ENCODE measurements at places on chromosomes 3 and 15.
A peak's percentile ranks its signal among the peaks of the same experiment; 100 is the strongest.

DNA sequence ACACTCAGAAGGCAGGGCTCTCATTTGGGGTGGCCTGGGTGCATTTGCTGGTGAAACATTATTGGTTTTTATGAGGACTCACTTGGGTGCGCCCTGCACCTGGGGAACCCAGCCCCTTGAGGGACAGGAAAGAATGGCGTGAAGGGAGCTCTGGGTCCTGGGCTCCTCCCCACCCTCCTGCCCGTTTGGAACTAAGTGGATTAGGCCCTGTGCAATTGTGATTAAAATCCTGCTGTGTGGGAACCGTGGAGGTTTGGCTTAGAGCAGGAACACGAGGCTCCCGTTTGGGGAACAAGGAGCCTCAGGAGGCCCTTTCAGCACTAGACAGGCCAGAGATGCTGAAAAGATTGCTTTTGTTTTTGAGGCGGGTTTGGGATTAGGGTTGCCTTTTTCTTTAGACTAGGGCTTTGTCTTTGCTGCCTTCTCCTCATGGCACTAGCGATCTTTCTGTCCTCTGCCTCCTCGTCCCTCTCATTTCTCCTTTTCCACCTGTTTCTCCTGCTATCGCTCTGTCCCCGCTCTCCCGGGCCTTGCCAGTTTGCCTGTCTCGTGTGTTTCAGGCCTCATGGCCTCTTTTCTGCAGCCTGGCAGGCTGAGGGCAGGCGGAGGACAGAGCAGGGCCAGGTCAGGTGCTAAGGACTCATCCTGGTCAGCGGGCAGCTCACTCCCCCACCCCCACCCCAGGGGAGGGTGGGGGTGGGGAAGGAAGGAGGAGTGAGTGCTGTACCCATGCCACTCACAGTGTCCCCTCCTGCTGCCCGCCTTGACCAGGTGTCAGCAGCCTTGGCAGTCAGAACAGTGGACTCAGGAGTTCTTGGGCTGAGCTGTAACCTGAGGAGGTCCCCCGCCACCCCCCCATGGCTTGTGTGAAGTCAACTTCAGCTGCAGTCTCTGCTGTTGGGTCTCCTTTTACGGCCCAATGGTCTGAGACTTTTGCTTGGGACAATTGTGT lies 8.6 kb downstream of the MAPKAPK3 start:
- no peak for DNase-seq

- DNase-seq = no peak
These were observed 68.6 kb upstream of the ONECUT1 start for GRCh38 chr15:52858782-52859176.

- no peak for DNase-seq
These were observed 29.0 kb downstream of the ACSBG1 start for GRCh38 chr15:78205337-78205736.

DNA sequence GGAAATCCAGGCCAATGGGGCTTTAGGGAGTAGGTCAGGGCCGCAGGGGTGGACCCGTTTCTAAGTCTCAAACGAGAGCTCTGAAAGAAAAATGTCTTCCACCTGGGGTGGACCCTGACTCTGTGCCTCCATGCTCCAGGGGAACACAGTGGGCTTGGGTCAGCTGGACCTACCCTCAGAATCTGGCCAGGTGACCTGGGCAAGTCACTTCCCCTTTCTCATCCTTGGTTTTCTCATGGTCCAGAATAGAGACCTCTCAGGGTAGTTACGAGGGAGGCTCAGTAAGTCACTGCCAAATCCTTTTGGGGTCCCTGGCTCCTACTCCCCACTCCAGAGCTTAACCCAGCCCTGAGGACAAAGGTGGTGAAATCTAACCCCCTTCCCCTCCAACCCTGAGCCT lies 25.8 kb downstream of the EFCAB12 start:
- DNase-seq = no peak

GRCh38 chr3:186182850-186183249 lies 74.0 kb upstream of the ETV5 start:
- DNase-seq = no peak

DNA sequence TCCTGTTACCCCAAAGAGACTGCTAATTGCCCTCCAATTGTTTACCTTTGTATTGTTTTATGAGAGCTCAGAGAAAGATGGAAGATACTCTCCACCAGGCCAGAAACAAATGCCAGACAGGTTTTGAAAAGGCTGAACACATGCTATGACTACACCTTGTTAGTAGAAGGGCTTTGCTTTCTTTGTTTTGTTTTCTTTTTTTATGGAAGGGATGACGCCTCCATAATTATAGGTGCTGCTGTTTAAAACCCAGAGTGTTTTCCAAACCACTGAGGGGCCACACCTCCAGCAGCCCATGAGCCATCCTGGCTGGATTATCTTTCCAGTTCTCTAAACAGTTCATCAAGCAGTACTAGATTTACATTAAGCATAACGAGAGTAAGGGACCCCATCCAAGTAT lies 5.6 kb upstream of the FOXP1 start:
- no peak for DNase-seq

- no peak for DNase-seq
These were observed 90.0 kb downstream of the ARIH1 start for GRCh38 chr15:72564091-72564490.

DNA sequence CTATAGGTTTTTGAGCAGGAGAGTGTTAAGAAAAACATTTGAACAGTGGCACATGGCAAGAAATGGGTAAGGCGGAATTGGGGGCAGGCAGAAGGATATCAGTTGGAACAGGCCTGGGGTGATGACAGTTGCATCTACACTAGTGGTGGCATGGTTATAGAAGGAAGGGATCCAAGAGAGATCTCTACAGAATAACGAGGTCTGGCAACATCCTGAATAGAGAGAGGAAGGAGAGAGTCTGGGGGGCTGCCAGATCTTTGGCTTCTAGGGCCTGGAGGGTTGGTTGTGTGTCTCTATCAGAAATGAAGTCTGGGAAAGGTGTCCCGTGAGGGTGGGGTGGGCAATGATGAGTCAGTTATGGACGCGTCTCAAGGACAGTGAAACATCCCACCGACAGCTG lies 26.3 kb downstream of the FSTL1 start:
- no peak for DNase-seq

GRCh38 chr3:78221796-78222195 lies 1181.9 kb downstream of the ROBO2 start:
- DNase-seq = no peak

GRCh38 chr3:109081746-109082510 lies 36.0 kb downstream of the MORC1 start:
- DNase-seq = no peak

DNA sequence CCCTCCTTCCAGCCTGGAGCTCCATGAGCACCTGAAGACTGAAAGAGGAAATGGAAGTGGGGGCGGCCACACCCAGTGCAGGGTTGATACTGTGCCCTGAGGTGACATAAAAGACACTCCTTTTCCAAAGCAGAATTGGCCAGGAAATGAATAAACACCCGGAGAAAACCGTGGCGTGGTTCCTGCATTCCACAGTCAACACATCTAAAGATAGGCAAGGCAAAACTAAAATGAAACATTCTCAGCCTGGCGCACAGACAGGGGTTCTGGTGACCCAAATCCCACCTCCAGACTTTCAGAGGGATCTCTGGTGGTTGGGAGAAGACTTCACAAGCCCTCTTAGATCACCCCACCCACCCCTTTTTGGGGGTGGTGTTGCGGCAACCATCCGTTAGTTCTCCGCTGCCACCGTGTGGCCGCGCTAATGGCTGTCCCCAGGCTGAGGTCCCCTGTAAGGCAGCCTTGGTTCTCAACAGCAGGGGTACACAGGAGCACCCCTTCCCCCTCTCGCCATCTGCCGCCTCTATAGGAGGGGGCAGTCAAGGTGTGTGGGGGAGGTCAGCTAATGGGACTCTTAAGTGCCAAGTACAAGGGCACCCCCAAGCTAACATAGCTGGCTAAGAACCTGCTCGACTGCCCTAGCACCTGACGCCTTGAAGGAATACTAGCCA lies 2.5 kb upstream of the MST1R start:
- DNase-seq = no peak

DNA sequence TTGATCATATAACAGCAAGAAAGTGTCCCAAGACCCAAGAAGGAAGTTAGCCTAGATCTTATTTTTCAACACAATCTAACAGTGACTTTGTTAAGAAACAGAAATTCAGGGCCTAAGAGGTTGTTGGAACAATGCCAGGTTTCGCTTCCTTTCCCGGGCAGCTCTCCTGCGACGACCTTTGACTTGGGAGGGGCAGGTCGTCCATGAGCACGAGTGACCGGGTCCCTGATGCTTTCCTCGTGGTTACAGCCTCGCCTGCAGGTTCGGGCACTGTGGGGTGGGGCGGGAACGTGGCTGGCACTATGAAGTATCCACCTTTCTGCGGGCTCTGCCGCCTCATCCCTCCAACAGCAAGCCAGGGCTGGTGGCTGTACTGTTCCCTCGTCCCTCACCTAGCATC lies 90.1 kb upstream of the RGMA start:
- DNase-seq = no peak

GRCh38 chr15:85709250-85709649 lies 85.5 kb downstream of the KLHL25 start:
- no peak for DNase-seq

DNA sequence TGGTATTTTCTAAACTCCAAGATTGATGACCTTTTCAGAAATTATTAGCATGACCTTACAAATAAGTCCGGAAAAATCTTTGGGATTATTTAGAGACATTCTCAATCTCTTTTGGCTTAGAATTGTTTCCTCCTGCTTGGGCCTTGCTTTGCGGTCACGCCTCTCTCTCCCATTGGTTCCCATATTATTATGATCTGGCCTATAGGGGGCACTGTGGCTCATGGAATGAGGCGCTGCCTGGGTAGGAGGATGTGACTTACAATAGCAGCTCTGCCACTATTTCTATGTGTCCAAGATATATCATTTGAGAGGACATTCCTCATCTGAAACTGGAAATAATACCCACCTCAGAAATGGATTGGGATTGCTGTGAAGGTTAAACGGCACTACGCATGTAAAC lies 464.9 kb downstream of the MFSD1 start:
- DNase-seq = no peak

DNA sequence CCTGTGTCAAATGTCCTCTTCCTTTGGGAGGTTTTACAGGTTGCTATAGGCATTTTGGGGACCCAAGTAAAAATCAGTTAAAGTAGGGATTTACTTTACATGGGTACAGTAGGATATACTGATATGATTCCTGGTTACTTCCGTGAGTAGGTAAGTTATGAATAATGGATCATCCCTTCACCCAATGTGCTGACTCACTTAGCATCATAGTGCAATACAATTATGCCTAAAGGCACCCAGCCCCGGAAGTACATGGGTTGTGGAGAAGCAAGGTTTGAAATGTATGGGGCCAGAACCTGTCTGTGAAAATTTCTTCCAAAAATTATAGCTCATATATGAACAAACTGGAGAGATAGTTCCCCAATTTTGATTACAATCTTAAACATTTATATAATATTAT lies 64.0 kb downstream of the GLB1 start:
- DNase-seq = no peak

DNA sequence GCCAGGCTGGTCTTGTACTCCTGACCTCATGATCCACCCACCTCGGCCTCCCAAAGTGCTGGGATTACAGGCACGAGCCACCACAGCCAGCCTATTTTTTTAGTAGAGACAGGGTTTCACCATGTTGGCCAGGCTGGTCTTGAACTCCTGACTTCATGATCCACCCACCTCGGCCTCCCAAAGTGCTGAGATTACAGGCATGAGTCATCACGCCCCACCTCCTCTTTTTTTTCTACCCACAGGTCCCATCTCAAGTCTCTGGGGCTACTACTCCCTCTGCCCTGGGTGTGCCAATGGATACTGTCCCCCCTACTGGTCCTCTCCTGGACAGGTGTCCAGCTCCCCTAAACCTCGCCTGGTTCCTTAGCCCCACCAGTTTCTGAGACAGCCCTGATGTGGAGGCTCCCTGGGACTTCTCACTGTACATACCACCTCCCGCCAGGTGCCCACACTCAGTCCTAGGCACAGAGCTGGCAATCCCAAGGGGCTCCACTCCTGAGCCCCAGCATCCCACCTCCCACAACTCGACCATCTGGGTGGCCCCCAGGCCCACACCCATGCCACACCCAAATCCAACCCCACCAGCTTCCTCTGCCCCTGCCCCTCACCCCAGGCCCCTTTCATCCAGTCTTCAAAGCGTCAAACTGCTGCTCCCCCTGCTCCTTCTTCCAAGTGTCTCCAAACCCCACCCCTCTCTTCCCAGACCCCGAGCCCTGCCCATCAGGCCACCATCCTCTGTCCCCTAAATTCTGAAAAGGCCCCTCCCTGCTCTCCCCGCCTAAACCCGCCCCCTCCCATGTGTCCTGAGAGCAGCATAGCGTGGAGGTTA lies 13.1 kb upstream of the CYP11A1 start:
- DNase-seq = no peak

- no peak for DNase-seq
These were observed 410.0 kb downstream of the DIPK2A start for GRCh38 chr3:144381607-144382006.

GRCh38 chr3:117346901-117347300 lies 637.3 kb downstream of the TUSC7 start:
- no peak for DNase-seq

GRCh38 chr15:40098489-40099261 lies 10.0 kb downstream of the BMF start:
- DNase-seq = peak; percentile 24

- DNase-seq = no peak
These were observed 24.3 kb downstream of the MRPS25 start for GRCh38 chr3:15040844-15041243.

GRCh38 chr15:25783607-25784540 lies 79.3 kb downstream of the ATP10A start:
- peak; percentile 27 for DNase-seq

- DNase-seq = no peak
These were observed 172.7 kb downstream of the MEGF11 start for GRCh38 chr15:66080717-66081398.

- DNase-seq = no peak
These were observed 472 bp downstream of the BSN start for GRCh38 chr3:49554633-49555265.

DNA sequence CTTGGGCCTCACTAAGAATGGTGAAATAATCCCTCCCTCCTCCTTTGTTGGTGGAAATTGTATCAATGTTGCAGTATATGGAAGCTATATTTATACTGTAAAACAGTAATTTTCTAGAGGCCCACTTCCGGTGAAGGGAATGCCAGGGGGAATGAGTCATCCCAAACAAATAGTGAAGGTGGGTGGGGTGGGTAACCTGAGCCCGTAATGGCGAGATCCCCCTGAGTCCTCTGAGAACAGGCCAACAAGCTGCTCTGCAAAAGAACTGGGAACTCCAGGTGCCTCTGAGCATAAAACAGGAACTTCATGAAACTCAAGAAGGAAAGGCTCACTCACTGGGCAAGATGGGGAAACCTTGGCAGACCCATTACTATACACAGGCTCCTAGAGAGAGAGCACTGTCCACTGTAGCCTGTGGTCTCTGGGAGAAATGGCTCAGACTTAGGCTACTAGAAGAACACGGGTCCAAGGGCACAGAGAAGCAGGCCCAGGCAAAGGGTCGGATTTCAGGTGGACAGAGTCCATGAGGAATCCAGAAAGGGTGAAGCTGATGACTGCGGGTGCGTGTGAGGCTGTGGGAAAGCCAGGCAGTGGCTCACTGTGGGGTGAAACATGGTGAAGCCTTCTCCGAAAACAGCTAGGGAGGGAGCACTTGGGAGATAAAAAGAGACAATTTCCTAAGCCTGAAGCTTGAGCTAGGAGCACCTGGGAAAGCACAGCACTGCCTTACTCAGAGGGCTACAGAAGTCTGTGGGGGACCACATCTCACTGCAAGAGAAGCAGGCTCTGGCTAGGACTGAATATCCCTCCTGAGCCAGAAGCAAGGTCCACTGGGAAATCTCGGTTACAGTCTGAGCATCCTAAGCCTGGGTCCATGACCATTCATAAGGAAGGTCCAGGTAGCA lies 19.8 kb downstream of the LARP6 start:
- DNase-seq = no peak

GRCh38 chr15:99100245-99101173 lies 4.4 kb upstream of the SYNM start:
- DNase-seq = no peak

Measured in stimulated activated CD4-positive, alpha-beta T cell treated with anti-CD3 and anti-CD28 coated beads, Interleukin-1b, Interleukin-23, amount 100 ng/mL, for 1 hour (primary cell).